ENCODE measurements at places on chromosomes 5 and 9.

GRCh38 chr5:1131726-1132125 lies 19.9 kb upstream of the SLC12A7 start:
- DNase-seq = no peak

- no peak for DNase-seq
Measured at GRCh38 chr9:28127101-28127500, 553.8 kb upstream of the C9orf72 start.

DNA sequence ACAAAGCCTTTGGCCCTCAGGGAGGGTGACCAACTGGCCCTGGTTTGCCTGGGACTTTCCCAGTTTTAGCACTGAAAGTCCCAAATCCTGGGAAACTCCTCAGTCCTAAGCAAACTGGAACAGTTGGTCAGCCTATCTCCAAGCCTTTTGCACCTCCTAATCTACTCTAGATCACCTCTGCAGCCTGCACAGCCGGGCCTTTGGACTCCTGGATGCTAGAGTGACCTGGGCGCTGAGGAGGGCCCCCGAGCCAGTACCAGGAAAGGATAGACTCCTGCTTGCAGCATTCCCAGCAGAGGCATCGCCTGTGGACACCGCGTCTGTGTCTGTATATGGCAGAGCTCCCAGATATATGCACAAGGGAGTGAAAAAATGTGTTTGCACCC lies 15.1 kb downstream of the IRF1 start:
- DNase-seq = no peak

GRCh38 chr9:127176631-127177030 lies 54.2 kb upstream of the ANGPTL2 start:
- DNase-seq = no peak

- DNase-seq = no peak
Measured at GRCh38 chr5:169095976-169096375, 205.0 kb downstream of the SLIT3 start.

- DNase-seq = no peak
Measured at GRCh38 chr5:104052558-104053352, 490.2 kb upstream of the NUDT12 start.
